DMS153 (cell line): ENCODE measurements at places on chromosomes 13 and 19.
A peak's percentile ranks its signal among the peaks of the same experiment; 100 is the strongest.

- no peak for DNase-seq
Observed at GRCh38 chr19:30911491-30911890, 437.7 kb downstream of the TSHZ3 start.

- no peak for DNase-seq
Observed at GRCh38 chr19:56750658-56751057, 79.1 kb upstream of the ZNF835 start.

GRCh38 chr13:91277013-91277676 lies 70.3 kb upstream of the MIR17HG start:
- DNase-seq = no peak

DNA sequence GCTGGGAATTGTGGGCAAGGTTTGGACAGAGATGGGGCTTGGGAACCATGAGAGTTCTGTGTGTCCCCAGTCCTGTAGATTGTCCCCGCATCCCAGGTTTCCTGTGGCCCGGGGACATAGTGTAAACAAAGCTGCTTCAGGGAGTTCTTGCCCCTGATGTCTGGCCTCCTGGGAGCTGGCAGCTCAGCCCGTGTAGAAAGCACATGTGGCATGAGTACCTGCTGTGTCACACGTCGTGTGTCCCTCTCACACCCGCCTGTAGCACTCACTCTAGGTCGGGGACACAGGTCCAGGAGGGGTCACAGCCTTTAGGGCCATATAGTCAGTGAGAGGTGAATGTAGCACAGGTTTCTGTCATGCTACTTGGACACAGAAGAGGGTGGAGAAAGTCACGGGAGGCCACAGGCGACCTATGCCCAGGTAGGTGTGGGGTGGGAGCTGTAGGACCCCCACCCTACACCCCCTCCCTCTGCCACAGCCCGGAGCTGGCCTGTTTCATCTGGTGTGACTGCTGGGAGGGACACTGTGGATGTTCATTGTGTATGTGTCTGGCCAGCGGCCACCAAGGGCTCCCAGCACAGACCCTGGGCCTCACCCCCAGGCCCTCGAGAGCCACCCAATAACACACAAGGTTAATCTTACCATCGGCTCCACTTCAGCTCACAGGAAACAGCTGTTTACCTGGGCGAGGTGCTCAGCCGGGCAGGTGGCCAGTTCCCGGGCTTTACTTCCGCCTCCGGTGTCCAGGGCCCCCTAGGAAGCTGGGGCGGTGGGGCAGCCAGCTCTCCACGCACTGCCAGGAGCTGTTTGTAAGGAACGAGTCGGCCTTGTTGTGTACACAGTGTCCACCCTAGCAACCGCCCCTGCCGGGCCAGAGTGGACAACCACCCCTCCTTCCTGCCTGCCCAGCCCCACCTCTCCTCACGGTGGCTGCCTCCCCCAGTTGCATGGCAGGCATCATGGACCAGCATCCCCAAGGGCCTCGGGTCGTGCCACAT lies 49.7 kb downstream of the COMP start:
- peak; percentile 94 for DNase-seq

GRCh38 chr13:105773863-105774538 lies 761.5 kb downstream of the EFNB2 start:
- peak; percentile 20 for DNase-seq

- no peak for DNase-seq
Observed at GRCh38 chr19:10019246-10019645, 6.0 kb downstream of the RDH8 start.

- peak; percentile 95 for DNase-seq
Observed at GRCh38 chr19:50376166-50377050, at the start of gene NR1H2. Gene NR1H2 (plus strand): TSS chr19:50376457. CDS start chr19:50377606, 1,149 bp downstream.

DNA sequence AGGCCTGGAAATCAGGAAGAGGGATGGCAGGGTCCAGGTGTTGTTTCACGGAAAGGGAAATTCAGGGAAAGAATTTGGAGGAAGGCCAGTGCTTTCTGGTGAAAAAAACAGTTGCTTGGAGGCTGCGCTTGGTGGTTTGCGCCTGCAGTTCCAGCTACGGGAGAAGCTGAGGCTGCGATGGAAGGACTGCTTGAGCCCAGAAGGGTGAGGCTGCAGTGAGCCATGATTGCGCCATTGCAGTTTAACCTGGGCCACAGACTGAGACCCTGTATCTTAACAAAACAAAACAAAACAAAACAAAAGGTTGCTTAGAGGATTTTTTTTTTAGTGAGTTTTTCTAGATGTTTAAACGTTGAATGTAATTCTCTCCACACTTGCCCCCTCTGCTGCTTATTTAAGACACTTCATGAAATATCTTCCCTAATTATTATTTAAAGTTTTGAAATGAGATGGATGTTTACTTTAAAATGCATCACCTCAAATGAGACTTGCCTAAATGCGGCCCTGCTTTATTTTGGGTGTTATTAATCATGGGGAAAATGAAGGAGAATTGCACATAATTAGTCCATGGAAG lies 75.4 kb upstream of the TRPC4 start:
- DNase-seq = no peak

GRCh38 chr13:45674908-45675307 lies 27.2 kb upstream of the CBY2 start:
- DNase-seq = no peak

- DNase-seq = no peak
Observed at GRCh38 chr19:4594201-4594600, 34.7 kb upstream of the SEMA6B start.

DNA sequence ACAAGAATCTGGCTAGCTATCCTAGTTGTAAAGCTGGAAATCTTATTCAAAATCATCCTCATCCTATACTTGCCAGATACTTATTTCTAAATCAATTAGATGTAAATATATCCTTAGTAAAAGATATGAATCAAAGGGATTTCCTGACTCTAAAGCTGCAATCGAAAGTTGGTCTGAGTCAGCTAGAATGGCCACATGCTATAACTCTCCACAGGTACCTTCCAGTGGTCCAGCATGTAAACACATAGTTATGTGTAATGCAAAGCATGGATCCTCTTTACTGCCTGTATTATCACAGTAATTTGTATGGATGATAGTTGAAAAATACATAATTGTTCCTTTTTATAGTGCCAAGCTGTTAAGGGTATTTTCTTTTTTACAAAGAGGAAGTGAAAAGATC lies 27.4 kb downstream of the SLITRK6 start:
- DNase-seq = no peak

DNA sequence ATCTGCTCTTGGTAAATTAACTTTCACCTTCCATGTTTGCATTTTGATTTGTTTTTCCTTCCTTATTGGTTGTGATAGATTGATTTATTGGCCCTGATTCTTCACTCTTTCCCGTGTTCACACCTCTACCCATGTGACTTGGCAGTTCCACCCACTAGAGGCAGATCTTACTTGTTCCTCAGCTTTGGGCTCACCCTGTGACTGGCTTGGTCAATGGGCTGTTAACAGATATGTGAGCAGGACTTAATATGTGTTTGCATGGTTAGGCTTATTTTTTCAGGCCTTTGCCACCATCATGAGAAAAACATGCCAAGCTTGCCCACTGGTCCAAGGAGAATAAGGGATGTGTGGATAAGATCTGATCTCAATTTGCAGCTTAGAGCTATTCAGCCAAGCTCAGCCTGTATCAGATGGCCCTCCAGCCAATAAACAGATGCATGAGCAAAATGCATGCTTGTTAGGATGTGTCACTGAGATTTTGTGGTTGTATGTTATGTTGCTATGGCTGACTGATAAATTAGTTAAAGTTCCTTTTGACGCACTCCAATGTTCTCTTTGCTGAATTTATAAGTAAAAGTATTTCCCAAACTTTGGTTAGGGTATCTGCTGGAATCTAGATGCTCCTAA lies 48.0 kb downstream of the RGCC start:
- DNase-seq = no peak

GRCh38 chr13:107348925-107349324 lies 781.0 kb upstream of the ARGLU1 start:
- DNase-seq = no peak

GRCh38 chr19:287381-287871 lies 3.8 kb downstream of the PLPP2 start:
- no peak for DNase-seq

GRCh38 chr19:36973844-36974195 lies 57.7 kb downstream of the ZNF568 start:
- no peak for DNase-seq

GRCh38 chr19:6091771-6092291 lies 18.5 kb downstream of the RFX2 start:
- no peak for DNase-seq

DNA sequence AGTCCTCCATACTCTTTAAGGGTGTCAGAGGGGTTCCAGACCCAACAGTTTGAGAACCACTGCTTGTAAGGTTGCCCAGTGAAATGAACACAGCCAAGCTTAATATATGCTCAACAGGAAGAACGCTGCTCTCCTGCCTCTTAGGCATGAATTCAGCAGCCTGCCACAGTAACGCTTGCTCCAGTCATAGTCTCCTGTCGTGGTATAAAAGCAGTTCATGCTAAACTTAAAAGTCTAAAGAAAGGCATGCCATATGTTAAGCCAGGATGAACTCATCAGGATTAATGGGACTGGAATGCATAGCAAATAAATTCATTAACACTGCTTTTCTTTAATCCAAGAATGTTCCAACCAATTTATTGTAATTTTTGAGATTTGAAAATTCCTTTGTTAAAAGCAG lies 38.7 kb downstream of the SLC7A1 start:
- no peak for DNase-seq

- peak; percentile 31 for DNase-seq
Observed at GRCh38 chr19:48489608-48490216, 20.5 kb downstream of the CYTH2 start.

GRCh38 chr13:80962855-80963254 lies 621.9 kb upstream of the SPRY2 start:
- DNase-seq = no peak

- no peak for DNase-seq
Observed at GRCh38 chr19:6393983-6394412, 1.0 kb upstream of the GTF2F1 start.

DNA sequence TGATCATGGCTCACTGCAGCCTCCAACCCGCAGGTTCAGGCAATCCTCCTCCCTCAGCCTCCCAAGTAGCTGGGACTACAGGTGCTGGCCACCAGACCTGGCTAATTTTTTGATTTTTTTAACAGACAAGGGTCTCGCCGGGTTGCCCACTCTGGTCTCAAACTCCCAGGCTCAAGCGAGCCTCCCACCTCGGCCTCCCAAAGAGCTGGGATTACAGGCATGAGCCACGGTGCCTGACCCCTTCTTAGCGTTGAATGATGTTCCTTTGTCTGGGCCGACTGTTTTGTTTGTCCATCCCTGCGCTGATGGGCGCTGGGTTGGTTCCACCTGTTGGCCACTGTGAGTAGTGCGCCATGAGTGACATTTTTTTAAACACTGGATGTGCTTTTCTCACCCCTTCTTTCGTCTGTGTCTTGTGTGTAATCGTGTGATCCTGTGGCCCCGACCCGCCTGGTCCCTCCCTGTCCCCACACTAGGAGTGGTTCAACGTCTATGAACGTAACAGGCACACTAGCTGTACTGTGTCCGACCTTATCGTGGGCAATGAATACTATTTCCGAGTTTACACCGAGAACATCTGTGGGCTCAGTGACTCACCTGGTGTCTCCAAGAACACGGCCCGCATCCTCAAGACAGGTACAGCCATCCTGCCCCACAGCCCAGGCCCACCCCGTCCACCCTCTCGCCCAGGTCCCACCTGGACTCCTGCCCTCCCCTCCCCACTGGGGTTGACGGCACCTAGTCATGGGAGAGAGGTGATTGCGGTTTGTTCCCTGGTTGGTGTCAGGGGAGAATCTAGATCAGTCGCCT lies 15.0 kb upstream of the EMC10 start:
- DNase-seq = peak; percentile 53

GRCh38 chr13:69828527-69828926 lies 279.1 kb upstream of the ATXN8OS start:
- no peak for DNase-seq

DNA sequence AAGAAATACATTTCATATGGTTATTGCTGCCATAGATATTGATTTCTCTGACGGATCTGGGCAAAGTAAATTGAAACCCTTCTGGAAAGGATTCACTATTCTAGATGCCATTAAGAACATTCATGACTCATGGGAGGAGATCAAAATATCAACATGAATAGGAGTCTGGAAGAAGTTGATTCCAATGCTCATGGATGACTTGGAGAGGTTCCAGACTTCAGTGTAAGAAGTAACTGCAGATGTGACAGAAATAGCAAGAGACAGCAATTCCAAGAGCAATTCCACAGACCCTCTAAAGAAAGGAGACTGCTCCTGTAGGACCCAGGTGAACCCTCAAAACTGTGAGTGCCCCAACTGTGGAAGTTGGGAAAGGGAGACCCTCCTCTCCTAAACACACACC lies 30.9 kb upstream of the KCTD12 start:
- DNase-seq = no peak

DNA sequence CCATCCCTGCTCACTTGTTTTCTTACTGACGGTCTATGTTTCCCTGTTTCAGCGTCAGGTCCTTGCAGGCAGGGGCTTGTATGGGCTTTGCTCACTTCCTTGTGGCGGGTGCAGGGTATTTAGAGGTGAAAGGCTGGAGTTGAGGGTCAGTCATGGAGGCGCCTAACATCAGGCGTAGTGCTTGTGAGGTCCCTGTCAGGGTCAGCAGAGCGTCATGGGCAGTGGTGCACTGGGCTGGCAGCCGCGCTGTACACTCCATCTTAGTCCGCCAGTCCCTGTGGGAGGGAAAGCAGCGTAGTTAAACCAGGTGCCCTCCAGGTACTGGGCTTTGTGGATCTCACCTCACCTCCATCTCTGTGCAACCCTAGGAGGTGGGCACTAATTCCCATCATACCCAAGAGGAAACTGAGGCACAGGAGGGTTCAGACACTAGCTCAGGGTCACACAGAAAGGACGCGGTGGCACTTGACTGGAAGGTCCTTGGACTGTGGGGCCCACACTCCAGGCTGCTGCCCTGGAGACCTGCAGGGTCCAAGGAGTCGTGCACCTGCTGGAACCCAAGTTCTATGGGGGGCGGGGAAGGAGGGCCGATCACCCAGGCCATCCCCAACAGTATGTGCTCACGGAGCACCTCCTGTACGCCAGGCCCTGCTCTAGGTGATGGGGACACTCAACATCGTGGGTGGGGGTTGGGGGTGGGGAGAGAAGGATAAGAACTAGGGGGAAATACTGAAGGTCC lies 4.6 kb downstream of the GRAMD1A start:
- no peak for DNase-seq

DNA sequence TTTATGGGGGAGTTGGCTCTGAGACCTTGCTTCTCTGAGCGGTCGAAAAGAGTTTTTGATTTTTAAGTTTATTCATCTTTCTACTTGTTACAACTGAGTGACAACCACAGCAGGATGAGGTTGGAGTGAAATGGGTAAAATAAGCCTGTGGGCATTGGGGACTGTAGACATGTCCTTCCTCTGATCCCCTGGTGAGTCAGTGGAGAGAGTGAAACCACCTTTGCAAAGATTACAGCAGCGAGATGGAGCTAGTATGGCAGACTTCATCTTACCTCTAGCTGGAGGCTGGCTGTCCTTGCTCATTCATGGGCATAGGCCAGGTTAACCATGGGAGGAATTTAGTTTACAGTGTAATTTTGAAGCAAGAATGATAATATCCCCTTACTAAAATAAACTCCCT lies 30.9 kb upstream of the PSG9 start:
- DNase-seq = no peak
